ENCODE measurements at places on chromosomes 3 and 15.

DNA sequence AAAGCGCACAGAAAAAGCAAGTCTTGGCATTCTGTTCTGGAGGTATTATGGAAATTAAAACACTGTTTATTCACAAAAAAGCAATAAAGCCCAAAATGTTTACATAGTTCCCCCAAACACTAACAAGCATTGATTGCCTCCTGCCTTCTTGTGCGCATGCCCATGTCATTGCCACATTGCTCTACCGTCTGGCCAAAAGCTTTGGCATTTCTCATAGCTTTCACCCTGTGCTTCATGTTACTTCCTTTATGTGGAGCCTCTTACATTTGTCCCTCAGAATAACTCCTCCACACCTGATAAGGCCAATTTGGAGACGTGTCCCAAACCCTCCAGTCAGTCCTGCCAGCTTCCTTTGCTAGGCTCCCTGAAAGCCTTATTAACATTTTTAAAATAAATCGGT is 680.8 kb downstream of the GBE1 start:
- DNase-seq: no peak

DNA sequence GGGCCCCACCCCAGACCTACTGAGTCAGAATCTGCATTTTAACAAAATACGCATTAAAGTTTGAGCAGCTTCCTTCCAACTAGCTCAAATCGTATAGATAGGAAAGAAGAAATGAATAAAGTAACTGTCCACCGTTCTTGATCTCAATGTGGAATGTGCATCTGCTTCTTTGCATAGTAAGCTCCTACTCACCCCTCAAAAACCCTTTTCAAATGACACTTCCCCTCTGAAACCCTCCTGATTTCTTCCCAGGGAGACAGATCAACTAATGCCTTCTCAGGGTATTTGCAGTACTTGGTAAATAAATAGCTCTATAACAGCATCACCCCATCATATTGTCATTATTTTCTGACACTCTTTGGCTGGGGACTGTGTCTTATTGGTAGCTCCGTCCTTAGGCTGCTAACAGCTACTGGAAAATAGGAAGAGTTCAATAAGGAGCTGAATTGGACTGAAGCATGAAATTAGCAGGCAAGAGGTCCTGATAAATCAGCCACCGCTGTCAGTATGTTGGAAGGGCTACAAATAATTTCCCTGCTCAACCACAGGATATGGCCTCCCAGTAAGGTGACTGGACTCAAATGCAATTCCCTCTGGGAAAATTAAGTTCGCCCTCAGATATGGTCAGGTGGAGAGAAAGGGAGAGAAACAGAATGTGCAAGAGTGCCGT is 10.2 kb downstream of the OXTR start:
- DNase-seq: no peak

DNA sequence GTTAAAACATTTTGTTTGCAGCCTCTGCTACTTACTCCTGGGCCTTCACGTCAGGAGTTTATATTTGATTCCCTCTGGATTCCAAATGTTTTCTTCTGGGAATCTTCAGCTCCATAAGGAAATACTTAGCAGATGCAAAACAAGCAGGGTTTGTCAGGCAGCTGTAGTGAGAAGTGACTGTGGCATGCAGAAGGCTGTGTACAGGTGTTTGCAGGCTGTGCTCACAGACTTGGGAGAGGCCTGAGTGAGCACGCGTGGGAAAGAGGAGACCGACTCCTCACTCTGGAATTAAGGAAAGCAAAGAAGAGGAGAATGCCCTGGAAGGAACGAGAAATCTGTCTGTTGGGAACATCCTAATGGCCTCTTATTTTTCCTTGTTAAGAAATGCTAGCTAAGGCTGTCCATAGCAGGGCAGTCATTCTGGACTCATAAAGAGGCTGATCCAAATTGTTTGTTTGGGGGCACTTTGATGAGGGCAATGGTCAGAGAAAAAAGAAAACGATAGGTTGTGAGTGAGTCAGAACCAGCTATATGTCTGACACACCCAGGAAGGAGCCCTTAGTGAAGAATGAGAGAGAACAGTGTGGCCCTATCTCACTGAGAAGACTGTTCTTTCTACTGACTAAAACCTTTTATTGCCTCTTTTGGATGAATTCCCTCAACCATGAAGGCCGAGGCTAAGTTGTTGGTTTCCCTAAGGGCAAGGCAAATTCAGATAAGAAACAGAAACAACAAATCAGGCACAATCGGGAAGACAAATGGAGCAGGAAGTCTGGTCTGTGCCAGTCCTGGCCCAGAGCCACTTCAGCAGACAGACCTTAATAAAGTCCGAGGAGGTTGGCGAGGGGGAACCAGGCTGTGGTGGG is 82.6 kb downstream of the TGFBR2 start:
- no peak for DNase-seq

DNA sequence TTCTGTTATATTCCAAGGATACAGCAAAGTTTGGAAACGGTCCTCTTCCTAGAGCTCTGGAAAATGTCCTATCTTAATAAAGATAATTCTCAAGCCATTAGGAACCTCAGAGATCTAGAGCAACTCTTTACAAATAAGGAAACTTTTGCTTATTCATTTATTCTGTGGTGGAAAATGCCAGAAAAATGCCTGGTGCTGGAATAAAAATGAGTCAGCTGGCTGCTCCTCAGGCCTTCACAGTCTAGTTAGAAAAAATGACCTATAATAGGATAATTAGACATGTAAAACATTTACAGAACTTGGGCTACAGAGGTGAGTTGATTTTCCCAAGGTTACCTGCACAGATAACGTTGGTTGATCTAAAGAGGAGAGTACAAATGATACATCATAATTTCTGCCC is 372.5 kb downstream of the NLGN1 start:
- no peak for DNase-seq

GRCh38 chr15:39573287-39573686 is 7.6 kb upstream of the THBS1 start:
- DNase-seq: no peak

DNA sequence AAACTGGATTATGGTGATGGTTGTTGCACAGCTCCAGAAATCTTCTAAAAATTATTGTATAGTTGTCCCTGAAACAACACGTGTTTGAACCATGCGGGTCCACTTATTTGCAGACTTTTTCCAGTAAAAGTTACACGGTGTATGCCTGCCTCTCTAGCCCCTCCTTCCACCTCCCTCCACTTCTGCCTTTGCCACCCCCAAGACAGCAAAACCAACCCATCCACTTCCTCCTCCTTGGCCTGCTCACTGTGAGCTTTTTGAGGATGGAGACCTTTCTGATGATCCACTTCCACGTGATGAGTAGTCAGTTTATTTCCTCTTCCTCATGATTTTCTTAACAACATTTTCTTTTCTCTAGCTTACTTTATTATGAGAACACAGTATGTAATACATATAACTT is 5.4 kb downstream of the CYFIP1 start:
- DNase-seq: no peak

DNA sequence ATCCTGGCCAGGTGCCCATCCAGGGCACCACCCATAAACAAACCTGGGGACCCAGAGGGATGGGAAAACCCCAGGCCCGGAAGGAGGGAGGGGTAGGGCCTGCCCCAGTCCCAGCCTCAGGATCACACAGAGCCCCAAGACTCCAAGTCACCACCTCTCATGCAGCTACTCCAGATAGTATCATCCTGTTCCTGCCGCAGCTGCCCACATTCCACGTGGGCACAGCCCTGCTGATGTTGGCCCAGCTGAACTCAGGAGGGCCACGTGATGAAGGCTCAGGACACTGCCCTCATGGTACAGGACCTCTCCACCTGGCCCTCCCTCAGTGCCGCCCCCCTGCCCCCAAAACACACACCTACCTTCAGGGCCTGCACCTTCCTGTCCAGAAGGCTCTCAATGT is 69.5 kb downstream of the CACNA2D2 start:
- no peak for DNase-seq

DNA sequence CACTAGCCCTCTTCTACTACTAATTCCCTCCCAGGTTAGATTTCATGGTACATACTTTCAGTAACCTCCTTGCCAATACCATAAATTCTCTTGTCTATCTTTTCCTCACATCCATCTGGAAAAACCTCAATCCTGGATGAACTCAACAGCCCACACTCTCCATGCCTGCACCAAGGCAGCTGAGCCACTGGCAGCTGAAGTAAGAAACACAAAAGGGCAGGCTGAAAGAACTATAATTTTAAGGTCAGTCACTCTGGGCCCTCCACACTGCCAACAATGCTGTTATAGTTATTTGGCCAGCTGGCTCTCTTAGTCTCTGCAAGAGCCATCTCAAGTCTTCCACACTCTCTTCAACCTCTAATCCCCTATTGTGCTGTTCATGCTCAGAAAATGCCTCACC is 15.1 kb upstream of the TIPARP start:
- DNase-seq: no peak

DNA sequence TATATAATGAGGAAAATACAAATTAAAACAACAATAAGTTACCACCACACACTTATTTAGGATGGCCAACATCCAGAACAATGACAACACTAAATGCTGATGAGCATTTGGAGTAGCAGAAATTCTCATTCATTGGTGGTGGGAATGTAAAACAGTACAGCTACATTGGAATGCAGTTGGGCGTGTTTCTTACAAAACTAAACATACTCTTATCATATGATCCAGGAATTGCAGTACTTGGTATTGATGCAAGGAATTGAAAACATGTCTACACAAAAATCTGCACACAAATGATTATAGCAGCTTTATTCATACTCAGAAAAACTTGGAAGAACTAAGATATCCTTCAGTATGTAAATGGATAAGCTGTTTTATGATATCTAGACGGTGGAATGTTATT is 594.2 kb downstream of the ZBBX start:
- no peak for DNase-seq

GRCh38 chr15:56369234-56369633 is 4.0 kb downstream of the TEX9 start:
- no peak for DNase-seq

GRCh38 chr3:37729119-37729518 is 132.6 kb upstream of the CTDSPL start:
- DNase-seq: no peak

DNA sequence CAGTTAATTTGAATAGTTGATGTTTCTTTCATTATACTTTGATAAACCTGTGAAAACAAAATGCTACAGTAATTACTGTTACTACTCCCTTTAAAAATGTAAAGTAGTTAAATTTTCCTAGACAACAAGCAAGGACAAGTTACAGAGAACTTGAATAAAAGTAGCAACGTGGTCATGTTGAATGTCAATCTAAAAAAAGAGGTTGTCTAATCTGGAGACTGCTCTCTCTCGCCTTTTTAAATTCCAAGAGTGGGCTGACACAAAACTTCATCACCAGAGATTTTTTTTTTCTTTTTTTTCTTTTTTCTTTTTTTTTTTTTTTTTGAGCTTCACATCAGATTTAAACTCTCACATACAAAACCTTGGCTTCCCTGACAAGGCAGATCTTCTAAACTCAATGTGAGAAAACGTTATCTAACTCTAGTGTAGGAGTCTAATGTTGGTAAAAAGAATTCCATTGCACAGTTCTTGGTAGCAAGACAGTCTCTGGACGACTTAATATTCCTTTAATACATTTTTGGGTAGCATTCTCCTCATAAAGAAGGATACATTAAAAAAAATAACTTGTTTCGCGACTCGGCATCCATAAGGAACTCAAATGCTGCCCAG is 4.1 kb downstream of the FOXP1 start:
- DNase-seq: no peak

GRCh38 chr3:51304230-51304629 is 80.9 kb upstream of the MANF start:
- no peak for DNase-seq

DNA sequence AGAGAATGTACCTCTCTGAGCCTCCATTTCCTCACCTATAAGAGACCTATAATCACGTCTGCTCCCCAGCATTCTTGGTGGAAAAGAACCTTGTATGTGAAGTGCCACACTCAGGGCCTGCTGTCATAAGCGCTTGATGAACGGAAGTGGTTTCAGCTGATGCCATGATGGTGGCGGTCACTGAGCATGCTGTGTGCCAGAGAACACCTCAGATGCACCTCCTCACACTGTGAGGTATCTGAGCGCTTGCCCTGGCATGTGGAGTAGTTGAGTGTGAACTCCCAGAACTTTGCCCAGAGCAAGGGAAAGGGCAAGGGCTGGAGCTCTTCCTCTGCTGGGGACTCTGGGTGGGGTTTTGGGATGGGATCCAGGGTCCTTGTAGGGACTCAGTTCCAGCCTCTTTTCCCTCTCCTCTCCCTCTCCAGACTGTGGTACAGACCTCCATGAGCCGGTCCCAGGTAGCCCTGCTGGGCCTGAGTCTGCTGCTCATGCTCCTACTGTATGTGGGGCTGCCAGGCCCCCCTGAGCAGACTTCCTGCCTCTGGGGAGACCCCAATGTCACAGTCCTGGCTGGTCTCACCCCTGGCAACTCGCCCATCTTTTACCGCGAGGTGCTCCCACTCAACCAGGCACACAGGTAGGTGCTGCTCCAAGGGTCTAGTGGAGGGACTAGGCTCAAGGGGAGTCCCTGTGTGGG is 2.7 kb downstream of the ABHD14A start:
- DNase-seq: no peak

- no peak for DNase-seq
Measured at GRCh38 chr3:114299421-114299820, 5.6 kb downstream of the TIGIT start.

DNA sequence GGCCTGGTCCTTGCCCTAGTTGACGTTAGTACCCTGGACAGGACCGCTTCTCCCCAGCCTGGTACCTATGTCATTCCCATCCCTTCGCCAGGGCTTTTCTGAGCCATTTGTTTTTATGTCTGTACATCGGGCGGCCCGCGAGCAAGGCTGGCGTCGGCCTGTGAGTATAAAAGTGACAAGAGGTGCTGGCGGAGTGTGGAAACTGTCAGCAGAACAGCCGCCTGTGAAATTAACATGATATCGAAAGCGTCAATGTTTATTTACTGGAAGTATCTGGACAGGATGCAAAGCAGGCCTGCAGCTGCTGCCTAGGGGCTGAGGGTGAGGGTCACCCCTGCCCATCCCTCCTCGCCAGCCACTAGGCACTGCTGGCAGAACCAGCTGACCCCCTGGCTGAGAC is 33.4 kb downstream of the LINGO1 start:
- DNase-seq: no peak

- no peak for DNase-seq
Measured at GRCh38 chr3:10762611-10763247, 53.3 kb upstream of the SLC6A11 start.

DNA sequence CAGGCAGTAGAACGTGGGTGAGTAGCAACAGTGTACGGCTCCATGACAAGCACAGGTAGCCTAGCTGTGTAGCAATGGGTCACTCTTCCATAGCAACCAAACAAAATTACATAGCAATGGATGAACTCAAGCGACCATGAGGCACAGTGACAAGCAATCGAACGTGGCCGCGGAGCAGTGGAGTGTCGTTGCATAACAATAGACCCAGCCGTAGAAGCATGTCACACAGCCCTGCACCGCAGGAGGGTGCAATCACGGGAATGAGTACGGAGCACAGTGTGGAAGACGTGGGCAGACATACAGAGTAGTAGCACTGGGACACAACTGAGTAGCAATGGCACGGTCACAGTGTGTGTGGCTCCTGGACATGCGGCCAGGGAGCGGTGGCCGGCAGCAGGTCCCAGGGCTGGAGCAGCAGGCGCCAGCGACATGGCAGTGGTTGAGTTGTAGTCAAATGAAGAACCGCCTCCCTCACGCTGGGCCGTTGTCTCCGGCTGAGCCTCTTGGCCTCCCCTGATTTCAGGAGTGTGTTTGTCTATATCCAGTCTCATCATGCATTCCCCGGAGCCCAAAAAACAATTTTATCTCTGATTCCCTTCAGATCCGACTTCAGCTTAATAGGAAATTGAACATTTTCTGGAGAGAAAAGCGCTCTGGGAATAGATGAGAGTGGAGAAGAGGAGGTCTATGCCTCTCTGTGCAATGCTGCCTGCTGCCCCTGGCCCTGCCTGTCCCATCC is 64.1 kb downstream of the CCDC33 start:
- DNase-seq: no peak

- no peak for DNase-seq
Measured at GRCh38 chr15:100919481-100920405, 586 bp downstream of the LRRK1 start.

Measured in type B pancreatic cell (in vitro differentiated cells).